NCI-H1092 (cell line): ENCODE measurements at places on chromosomes 12 and 14.

DNA sequence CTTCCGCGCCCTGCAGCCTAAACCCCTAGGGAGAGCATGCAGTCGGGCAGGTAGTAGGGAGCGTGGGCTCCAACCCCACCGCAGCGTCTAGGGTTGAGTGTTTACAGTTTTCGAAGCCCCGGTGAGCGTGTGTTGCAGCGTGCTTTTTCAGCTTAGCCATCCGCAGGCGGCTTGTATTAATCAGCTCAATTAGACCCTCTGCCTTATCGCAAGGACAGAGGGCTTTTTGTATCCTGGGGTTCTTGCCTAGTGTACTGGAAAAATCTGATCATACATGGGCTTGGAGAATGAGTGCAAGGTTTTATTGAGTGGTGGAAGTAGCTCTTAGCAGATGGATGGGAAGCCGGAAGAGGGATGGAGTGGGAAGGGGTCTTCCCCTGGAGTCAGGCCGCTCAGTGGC lies 44.4 kb upstream of the GNG2 start:
- no peak for DNase-seq

DNA sequence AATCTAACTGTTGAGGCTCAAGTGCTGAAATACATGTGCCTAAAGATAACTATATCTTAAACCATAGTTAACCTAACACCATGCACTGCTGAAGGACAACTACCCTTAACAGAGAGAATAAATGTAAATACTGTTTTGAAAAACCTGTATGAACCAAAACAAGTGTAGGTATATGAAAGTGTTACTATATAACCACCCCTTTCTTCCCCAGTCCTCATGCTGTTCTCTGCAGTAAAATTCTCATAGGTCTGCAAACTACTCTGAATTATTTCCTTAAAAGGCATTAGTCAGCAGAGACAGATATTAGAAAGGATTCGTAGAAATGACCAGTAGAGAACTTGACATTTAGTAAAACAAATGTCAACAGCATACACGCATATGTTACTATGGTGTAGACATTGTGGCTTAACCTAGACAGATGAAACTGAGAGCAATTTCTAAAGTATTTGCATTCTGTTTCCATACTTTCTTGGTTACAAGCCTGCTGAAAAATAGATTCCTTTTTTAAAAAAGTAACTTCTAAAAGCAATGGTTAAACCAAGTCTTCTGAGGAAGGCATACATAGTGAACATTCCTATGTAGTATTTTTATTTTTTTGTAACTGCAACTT lies 13.9 kb downstream of the CSRP2 start:
- DNase-seq, result no peak

DNA sequence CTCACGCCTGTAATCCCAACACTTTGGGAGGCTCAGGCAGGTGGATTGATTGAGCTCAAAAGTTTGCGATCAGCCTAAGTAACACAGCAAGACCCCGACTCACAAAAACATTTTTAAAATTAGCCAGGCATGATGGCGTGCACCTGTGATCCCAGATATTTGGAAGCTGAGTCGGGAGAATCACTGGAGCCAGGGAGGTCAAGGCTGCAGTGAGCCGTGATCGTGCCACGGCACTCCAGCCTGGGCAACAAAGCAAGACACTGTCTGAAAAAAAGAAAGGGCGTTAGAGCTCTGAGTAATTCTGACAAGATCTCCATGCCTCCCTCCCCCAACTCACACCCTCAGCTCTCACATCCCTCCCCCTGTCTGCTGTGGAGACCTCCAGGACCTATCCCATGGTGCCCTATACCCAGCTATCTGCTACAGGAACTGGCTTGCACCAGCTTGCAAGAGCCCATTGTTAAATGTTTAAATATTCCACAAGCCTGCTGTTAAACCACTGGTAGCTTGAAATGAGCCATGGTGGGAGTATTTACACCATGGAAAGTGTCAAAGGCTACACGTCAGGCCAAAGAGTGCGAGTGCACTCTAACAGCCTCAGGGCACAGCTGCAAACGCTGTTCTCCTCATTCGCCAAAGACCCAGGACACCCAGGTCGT lies 35.1 kb upstream of the PPP2R5C start:
- no peak for DNase-seq

GRCh38 chr14:68637106-68638021 lies 155.5 kb downstream of the ZFP36L1 start:
- DNase-seq, result no peak

GRCh38 chr12:53939141-53940108 lies 794 bp downstream of the HOXC13 start:
- DNase-seq, result no peak

GRCh38 chr12:68446384-68446783 lies 114.2 kb upstream of the MDM1 start:
- no peak for DNase-seq

DNA sequence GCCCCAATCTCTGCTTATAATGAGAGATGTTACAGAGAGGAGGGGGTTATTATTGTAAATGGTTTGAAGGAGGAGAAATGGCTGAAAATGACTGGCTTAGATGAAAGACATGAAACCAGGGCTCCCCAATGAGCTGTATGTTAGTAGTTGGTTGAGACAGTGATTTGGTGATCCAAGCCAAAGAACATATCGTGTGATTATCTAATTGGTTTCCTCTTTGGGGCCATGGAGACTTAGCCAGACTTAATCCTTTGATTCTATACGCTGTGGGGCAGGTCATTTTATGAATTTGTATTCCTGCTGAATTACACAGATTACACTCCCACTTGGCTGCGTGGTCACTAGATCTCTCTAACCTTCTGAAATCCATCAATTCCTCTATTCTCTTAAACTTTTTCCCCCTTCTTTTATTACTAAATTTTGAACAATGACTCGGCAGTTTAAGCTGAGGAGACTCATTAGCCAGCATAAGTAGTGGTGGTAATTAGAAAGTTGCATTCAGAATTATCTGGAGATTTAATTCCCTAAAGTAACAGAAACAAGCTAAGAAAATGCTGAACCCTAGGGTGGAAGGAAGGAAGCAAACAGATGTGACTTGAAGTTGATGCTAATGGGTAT lies 5.3 kb downstream of the TTC8 start:
- no peak for DNase-seq

DNA sequence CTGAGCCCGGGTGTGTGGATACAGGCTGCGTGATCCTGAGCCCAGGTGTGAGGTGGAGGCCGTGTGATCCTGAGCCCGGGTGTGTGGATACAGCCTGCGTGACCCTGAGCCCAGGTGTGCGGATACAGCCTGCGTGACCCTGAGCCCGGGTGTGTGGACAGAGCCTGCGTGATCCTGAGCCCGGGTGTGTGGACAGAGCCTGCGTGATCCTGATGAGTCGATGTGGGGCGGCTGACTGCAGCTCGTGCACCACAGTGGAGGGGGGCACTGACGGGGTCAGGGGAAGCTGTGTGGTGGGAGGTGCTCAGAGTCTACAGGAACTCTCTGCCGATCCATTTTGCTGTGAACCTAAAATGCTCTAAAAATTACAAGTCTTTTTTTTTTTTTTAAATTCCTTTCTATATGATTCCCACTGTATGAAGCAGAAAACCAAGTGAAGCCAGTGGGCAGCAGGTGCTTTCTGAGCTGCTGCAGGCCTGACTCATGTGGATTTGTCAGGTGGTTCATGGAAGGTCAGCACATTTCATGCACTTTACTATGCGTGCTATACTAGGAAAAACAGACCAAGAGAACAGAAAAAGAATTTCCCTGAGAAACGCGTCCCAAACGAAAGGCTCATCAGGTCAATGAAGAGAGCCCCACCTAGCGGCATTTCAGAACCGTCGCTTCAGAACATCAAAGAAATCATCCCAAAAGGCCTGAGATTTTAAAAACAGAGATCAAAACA lies 19.3 kb downstream of the BRF1 start:
- no peak for DNase-seq

GRCh38 chr14:23694949-23695663 lies 58.9 kb downstream of the DHRS2 start:
- no peak for DNase-seq

- no peak for DNase-seq
Observed at GRCh38 chr12:65232476-65233077, 45.9 kb upstream of the MSRB3 start.

DNA sequence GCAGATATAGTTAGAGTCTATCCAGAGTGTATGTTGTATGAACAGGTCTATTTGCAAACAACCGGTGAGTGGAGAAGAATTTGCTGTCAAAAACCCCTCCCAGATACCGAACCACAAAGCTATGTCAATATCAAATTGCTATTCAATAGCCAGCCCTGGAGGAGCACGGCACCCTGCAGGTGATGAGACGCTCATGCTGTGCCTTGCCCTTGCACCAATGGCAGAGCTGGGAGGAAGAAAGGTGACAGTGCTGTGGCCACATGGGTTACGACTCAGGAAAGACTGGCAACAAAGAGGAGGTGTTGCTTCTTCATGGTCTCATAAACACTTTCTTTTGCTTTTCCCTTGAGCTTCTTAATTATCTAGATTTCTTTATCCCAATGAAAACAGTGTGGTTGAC lies 55.7 kb downstream of the PAX9 start:
- no peak for DNase-seq

- no peak for DNase-seq
Observed at GRCh38 chr12:2677142-2677880, 117.5 kb upstream of the FKBP4 start.

DNA sequence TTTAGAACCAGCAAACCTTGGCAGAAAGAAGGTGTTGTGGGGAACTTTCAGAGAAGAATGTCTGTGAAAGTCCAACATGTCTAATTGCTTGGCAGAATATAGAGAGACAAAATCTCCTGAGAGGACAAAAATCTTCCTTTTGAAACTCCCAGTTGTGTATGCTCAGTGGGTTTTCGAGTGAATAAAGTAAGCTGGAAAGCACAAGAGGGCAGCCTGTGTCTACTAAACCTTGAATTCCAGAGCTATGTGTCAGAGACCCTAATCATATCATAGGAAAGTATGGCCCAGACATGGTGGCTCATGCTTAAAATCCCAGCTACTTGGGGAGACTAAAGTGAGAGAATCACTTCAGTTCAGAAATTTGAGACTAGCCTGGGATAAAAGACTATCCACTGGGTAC lies 661.2 kb downstream of the SLC16A7 start:
- DNase-seq, result no peak

- DNase-seq, result no peak
Observed at GRCh38 chr12:94305130-94305957, 154.3 kb downstream of the CEP83 start.

GRCh38 chr14:68145539-68145938 lies 326.0 kb downstream of the RAD51B start:
- DNase-seq, result no peak

DNA sequence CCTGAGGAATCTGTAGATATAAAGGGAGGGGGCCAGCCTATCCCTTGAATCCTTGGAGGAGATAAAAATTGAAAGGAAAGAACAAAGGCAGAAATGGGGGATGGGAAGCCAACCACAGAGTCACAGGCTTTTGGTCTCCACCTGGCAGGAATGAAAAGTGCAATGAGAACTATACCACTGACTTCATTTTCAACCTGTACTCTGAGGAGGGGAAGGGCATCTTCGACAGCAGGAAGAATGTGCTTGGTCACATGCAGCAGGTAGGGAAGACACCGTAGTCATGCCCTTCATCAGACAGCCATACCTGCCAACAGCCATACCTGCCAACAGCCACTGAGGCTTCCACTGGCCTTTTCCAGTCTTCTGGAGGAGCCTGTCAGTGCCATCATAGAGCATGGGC lies 13.4 kb downstream of the ASB8 start:
- no peak for DNase-seq

- no peak for DNase-seq
Observed at GRCh38 chr14:26113911-26114640, 483.8 kb downstream of the NOVA1 start.

GRCh38 chr14:59371771-59372170 lies 93.4 kb downstream of the GPR135 start:
- DNase-seq, result no peak

DNA sequence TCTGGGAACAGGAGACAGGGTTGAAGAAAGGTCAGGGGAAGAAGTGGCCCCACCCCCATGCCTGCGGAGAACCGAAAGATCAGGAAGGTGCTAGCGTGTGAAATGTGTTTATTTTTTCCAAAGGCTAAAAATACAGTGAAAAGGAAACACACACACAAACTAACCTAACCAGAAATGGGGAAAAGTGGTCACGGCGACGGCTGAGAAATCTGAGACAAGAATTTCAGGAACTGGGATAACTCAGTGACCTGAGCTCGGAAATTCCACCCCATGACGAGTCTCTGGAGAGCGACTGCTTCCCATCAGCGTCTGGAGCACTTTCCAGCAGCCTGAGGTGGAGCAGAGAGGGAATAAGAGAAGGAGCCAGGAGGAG lies 16.6 kb upstream of the RND1 start:
- DNase-seq, result no peak

- DNase-seq, result no peak
Observed at GRCh38 chr14:57533214-57533613, 39.6 kb upstream of the CCDC198 start.

- DNase-seq, result no peak
Observed at GRCh38 chr12:68773582-68773981, 27.6 kb downstream of the SLC35E3 start.

- no peak for DNase-seq
Observed at GRCh38 chr12:100913872-100914592, 119.5 kb downstream of the ANO4 start.

GRCh38 chr14:91225025-91225424 lies 19.5 kb downstream of the GPR68 start:
- DNase-seq, result no peak

DNA sequence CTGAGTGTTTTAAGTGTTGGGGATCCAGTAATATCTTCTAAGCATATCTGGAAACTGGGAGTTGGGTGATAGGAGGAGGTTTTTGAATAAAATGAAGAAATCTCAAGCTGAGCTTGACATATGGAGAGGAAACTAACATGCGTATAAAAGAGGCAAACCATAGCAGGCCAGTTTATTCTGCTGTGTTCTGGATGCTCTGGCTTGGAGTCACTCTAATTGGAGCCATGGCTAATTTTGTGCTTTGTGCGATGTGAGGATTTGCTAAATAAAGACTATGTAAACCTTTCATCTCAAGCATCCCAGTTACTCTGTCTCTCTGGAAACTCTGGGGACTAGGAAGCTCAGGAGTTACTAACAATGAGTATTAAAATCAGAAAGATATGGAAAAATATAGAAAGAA lies 66.5 kb downstream of the ATF7IP start:
- no peak for DNase-seq

DNA sequence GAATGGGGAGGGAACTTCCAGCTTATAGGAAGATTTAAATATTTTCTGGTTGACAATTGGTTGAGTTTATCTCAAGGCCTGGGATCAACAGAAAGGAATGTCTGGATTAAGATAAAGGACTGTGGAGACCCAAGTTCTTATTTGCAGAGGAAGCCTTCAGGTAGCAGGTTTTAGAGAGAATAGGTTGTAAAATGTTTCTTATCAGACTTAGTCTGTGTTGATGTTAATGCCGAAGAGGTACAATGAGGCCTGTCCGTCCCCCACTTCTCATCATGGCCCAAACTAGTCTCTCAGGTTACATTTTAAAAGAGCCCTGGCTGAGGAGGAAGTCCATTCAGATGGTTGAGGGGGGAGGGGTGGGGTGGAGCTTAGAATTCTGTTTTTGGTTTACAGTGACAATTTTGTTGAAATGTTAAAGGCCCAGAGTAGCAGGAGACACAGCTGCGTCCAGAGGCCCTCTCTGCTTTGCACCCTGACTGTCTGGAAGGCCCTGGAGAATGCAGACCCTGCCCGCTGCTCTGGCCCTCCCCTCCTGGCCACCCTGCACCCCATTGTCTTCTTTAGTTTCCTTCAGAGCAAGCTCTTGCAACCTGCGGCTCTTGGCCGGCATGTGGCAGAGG lies 672.5 kb upstream of the TMEM132C start:
- no peak for DNase-seq

- no peak for DNase-seq
Observed at GRCh38 chr12:6820166-6820565, 1.5 kb upstream of the GPR162 start.
